ENCODE measurements at places on chromosomes 2 and 18.

DNA sequence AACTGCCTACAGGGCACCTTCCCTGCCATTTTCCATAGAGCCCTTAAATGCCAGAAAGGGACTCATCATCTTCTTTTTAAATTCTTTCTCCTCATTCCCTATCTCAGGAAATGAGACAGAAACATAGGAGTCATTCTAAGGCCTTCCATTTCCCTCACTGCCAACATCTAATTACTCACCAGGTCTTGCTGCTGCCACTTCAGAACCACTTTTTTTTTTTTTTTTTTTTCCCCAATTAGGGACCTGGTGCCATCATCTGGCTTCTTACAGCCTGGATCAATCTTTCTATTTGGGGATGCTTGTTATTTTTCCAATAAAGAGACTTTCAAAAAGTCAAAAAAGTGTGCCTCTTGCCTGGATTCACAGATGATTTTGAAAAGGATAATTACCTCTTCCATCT lies 373.4 kb downstream of the LPIN1 start:
- no peak for DNase-seq

DNA sequence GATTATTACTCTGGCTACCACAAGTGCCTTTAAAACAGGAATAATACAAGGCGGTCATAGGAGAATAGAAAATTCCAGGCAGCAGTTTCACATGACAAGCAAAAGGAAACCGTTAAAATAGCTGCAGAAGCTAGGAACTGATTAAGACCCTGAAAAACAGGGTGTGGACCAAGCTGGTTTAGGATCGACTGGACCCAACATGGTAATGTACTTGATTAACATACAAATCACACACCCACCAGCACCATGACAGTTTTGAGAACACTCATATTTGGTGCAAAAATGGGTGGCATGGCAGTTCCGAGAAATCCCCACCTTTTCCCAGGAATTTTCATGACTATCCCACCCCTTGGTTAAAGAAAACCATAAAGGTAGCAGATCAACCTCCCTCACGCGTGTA lies 51.9 kb upstream of the TMEM163 start:
- DNase-seq: no peak

DNA sequence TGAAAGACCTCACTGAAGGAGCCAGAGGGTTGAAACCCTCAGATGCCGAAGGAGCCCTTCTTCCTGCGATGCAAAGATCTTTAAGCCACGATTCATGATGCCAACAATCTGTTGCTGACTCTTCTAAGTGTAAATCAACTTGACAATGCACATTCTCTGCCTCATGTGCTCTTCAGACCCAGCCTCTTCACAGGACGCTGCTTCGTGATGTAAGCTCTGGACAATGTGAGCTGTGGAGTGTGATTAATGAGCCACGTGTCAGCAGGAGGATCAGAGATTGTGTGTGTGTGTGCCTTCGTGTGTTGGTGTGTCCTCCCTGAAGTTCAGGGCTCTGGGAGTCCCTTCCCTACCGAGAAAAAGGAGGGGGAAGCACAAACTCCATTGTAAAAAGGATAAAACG lies 26.5 kb upstream of the TWIST2 start:
- DNase-seq: no peak

DNA sequence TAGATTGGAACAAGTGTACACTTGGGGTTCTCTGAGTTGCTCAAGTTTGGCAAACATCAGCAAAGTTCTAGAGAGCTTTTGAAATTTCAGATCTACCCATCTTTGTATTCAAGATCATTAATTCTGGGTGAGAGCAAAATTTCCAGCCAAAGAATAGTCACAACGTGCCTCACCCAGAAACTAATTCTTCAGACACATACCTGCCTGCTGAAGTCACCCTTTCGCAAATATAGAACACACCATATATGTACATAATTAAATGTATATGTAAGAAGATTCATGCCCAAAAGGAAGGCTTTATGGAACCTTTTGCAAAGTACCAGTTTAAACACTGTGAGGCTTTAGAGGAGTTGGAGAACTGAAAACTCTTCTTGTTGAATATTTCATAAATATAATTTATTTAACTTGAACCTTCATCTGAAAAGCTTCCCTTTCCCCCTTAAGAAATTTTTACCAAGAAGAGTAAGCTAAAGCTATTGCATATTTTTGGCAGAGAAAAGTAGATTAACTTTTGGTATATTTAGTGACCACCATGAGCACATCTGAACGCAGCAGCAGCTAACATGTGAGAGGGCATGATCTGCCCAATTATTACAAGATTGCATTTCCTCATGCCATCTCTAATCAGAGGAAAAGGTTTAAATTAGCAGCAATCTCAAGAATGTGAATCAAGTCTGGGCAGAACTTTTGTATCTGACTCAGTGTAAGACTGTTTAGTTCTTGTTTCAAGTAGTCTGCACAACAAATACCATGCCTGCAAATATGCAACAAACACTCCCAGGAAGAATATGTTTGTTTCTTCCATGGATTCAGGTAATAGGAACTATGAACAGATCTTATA lies 8.2 kb downstream of the RND3 start:
- DNase-seq: no peak

- no peak for DNase-seq
Measured at GRCh38 chr2:241799522-241800197, 9.3 kb upstream of the NEU4 start.

DNA sequence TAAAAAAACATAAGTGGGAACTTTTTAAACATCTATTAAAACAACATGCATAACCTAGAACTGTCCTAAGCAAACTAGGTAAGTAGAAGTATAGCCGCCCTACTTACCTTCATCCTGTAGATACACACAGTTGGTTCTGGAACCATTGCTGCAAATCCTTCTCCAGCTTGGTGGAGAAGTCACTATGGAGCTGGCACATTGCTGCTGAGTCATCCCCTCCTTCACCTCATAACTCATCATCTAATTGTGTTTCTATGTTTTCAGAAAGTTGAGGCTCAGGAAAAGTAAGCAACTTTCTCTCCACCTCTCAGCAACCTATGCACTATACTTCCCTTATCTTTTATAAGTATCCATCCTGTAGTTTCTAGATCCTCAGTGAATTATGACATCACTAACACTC lies 269.8 kb upstream of the MMADHC start:
- DNase-seq: no peak

- DNase-seq: no peak
Measured at GRCh38 chr2:177413703-177414102, 21.1 kb downstream of the AGPS start.

- no peak for DNase-seq
Measured at GRCh38 chr18:59633961-59634485, 63.2 kb downstream of the CCBE1 start.

DNA sequence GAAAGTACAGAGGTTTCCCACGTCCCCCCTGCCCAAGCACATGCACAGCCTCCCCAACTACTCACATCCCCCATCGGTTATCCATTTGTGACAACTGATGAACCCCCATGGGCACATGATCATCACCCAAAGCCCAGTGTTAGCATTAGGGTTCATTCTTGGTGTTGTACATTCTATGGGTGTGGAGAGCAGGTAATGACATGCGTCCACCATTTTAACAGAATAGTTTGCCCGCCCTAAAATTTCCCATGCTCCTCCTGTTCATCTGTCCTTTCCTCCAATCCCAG lies 74.3 kb downstream of the LONRF2 start:
- no peak for DNase-seq

GRCh38 chr2:150312271-150312670 lies 175.2 kb downstream of the RND3 start:
- no peak for DNase-seq

DNA sequence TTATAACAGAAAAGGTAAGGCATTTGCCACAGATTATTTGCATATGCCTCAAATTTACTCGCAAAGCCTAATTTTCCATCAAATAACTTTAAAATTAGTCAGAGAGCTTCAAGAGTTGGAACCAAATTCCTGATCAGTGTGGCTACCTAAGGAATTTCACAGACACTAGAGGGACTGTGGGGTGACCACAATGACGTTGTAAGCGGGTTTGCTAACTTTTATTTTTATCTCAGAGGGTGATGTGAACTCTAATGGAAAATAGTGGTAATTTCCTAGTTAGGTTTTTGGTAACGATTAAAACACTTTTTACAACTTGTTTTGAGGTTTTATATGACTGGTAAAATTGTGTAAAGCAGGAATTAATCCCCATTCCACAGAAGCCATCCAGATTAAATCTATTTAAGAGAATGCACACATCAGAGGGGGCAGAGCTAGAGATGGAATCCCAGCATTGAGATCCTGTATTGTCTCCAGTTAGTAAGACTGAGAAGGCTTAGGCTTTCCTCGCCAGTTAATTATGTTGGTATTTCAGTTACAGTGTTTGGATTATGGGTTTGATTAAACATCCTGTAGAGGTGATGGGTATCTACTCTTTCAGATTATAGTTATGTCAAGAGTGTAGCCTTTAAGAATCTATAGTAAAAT lies 129.0 kb downstream of the GPD2 start:
- DNase-seq: no peak

DNA sequence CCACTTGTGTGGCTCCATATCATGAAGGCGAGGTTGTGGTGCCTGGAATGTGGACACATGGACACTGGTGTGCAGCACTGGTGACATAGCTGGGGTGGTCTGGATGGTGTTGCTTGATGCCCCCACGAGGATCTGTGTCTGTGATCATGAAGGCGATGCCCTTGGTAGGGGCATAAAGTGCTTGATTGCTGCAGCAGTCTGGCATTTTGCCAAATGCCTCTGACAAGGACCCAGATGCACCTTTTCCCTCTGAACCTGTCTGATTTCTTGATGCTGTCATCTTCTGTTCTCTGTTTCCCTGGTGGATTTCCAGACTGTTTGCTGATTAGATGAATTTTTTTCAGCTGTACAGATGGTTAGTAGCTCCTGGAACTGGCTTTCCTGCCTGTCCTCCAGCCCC lies 752.0 kb upstream of the HS6ST1 start:
- no peak for DNase-seq

GRCh38 chr2:176150584-176151441 lies 537 bp upstream of the HOXD4 start:
- DNase-seq: no peak

- no peak for DNase-seq
Measured at GRCh38 chr2:100667801-100668200, 105.0 kb downstream of the PDCL3 start.

DNA sequence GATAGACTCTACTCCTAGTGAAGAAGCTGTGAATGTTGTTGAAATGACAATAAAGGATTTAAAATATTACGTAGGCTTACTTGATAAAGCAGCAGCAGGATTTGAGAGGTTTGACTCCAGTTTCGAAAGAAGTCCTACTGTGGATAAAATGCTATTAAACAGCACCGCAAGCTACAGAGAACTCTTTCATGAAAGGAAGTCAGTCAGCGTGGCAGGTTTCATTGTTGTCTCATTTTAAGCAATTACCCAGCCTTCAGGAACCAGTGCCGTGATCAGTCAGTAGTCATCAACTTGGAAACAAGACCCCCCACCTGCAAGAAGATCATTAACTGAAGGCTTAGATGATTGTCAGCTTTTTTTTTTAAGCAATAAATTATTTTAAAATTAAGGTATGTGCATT lies 14.0 kb downstream of the USP14 start:
- DNase-seq: no peak

DNA sequence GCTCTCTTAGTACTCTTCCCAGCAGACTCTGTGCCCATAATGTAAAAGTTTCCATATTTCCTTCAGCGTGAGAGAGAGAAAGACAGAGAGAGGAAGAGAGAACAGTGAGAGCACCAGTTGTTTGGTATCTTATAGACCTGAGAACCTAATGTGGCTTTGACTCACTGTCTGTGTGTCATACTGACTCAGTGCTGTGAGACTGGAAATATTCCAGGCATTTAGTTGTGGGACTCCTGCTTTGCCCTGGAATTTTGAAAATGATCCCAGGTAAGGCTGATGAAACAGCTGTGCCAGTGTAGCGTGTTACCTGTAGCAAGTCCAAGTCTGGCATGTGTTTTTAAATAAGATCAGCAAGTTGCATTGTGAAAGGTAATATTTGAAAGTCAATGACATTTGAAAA lies 87.9 kb upstream of the KCNH7 start:
- DNase-seq: no peak

GRCh38 chr2:148614322-148615049 lies 30.1 kb upstream of the EPC2 start:
- no peak for DNase-seq

GRCh38 chr2:130287656-130288026 lies 55.1 kb upstream of the IMP4 start:
- no peak for DNase-seq

GRCh38 chr2:127479219-127479825 lies 47.0 kb downstream of the IWS1 start:
- no peak for DNase-seq

GRCh38 chr2:71157124-71157793 lies 26.8 kb downstream of the MPHOSPH10 start:
- peak; percentile 70 for DNase-seq

GRCh38 chr2:168964251-168964807 lies 63.2 kb downstream of the G6PC2 start:
- no peak for DNase-seq

DNA sequence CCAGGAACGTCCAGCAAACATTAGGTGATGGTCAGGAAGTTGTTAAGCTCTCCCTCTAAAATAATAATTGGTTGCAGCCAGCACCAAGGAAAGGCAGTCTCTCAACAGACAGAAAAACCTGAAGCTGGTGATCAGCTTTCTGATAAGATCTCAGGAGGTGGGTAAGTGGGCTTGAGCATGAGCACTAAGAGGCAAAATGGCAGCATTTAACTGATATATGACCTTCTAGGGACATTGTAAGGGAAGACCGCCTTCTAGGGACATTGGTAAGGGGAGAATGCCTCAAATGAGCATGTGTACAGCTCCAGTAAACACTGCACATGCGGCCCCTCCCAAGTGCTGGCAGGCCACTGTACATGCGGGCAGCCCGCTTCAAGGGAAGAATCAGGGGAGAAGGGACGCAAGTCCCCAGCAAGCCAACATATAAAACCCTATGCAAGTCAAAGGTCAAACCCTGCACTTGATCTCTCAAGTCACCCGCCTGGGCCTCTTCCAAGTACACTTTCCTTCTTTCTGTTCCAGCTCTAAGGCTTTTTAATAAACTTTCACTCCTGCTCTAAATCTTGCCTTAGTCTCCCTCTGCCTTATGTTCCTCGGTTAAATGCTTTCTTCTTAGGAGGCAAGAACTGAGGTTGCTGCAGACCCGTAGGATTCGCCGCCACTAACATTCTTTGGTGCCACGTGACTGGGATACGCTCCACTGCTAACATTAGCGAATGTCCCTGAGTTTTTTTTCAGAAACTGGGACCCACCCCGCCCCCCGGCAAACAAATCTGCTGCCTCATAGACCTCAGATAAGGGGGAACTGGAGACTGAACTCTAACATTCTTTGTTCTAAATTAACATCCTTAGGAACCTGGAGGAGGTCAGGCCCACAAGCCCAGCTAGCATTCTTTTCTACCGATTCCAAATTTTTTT lies 463.8 kb downstream of the LPIN1 start:
- DNase-seq: no peak

- no peak for DNase-seq
Measured at GRCh38 chr2:147086715-147087114, 758.1 kb upstream of the ACVR2A start.

DNA sequence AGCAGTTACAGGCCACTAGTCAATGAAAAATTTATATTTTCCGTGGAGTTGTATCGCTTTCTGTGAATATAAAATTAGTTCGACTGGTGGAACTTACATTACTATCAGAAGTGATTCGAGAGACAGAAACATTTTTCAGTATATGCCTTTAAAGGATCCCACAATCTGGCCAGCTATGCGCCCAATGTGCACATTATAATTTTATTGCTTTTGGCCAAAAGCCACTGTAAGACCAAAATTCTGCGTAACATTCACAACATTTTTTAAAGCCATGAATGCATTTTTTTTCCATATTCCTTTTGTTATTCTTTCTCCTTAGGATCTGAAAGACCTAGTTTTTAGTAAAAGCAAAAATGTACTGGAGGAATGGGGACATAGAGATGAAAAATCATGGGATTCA lies 131.0 kb upstream of the CHAC2 start:
- DNase-seq: no peak

Data from CD4-positive, alpha-beta T cell treated with Interleukin-6 for 4 hours (primary cell).